ENCODE measurements at places on chromosomes 3 and 15.

- no peak for DNase-seq
These were observed 126.0 kb upstream of the LMOD3 start for GRCh38 chr3:69248436-69248835.

GRCh38 chr15:58313304-58313703 is 118.5 kb upstream of the LIPC start:
- DNase-seq = no peak

- DNase-seq = no peak
These were observed 22.2 kb downstream of the MME start for GRCh38 chr3:155102329-155102728.

DNA sequence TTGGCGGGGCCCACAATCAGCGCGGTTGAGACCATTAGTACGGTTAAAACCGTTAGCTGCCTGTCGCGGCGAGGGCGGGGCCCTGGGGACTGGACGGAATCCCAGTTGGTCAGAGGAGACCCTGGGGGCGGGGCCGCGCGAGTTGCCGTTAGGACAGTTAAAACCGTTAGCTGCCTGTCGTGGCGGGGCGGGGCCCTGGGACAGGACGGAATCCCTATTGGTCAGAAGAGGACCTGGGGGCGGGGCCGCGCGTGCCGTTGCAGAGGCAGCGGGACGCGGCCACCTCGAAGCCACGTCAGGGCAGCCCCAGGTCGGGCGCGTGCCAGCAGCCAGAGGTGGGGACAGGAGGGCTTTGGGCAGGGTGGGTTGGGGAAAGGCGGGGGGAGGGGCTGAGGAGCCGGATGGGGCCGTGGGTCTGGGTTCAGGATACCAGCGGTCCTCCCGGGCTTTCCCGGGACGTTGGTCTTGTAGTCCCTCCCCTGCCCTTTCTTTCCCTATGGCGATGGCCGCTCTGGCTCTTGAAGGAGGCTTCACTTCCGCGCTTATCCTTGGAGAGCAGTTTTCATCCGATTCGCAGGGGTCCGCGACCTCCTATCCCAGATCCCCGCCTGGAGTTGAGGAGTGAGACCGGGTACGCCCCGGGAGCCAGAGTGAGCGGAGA is 28.0 kb downstream of the KLHDC8B start:
- peak; percentile 76 for DNase-seq

DNA sequence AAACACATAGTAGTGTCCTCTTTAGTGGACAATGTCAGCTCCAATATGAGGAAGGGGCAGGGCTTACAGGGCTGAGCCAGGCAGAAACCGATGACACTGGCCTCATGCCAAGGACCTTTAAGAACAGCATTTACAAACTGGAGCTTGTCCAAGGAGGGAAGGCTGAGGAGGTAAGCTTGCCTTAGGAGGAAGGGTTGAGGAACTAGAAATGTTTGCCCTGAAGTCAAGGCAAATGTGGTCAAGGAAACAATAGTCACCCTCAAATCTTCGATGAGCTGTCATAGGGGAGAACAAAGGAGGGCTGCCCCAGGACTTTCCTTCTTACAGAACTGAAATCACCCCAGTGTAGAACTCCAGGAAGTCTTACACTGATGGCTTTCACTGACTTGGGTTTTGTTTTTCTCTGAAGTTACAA is 136.4 kb downstream of the LIPC start:
- no peak for DNase-seq

DNA sequence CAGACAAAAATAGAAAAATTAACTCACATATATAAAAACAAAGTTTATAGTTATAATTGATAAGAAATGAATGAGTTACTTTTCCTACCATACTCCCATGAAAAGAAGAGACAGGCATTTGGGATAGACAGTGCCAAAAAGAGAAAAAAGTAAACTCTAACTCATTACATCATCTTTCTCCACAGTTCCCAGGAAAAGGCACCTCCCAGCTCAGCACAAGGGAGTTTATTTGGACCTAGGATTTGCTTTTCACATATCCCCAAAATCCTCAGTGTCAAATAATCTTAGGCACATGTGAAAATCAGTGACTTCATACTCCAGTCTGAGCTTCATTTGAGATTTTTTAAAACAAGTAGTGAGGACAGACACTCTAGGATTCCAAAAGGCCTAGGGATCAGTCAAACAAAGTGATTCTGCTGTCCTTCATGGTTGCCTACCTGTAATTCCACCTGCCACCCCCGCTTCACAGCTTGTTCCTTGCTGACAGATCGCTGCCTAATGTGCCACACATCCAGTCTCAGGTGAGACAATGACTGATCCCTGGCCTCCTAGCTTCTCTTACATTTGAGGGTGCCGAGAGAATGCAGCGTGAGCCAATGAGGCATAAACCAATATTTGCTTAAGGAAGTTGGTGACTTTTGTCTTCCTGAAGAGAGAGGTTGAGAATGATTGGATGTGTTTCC is 573.7 kb downstream of the TBL1XR1 start:
- no peak for DNase-seq

DNA sequence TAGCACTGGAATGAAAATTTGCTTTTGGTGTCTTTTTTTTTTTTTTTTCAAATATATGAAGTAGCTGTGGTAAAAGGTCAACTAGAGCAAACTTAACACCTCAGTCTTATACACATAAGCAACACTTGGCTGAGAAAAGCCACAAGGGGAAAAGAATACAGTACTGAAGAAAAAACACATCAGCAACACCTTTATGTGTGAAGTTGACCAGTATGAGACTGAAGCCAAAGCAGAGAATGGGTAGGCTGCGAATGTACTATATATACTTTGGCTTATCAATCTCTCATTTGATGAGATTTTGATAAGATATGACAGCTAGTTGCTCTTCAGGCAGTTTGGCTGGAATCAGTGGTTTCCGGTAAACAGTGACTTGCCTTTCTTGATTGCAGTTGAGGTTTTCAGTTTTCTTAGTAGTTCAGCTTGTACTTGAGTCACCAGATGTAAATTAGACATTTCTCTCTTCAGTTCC is 22.0 kb upstream of the ZCWPW2 start:
- no peak for DNase-seq

- no peak for DNase-seq
These were observed 412.8 kb downstream of the DIPK2A start for GRCh38 chr3:144384241-144384979.

GRCh38 chr3:157427901-157428300 is 8.7 kb upstream of the PTX3 start:
- DNase-seq = no peak

DNA sequence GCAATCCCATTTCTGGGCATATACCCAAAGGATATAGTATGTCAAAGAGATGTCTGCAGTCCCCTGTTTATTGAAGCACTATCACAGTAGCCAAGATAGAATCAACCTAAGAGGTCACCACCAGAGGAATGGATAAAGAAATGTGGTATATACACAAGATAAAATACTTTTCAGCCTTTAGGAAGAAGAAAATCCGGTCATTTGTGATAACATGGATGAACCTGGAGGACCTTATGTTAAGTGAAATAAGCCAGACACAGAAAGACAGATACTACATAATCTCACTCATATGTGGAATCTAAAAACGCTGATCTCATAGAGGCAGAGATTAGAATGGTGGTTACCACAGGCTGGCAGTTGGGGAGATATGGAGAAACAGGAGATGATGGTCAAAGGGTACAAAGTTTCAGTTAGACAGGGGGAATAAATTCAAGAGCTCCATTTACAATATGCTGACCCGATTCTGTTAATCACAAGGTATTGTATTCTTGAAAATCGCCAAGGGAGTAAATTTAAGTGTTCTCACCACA is 195.8 kb downstream of the MTHFS start:
- DNase-seq = no peak

GRCh38 chr3:129611812-129612533 is 5.5 kb upstream of the PLXND1 start:
- DNase-seq = no peak

DNA sequence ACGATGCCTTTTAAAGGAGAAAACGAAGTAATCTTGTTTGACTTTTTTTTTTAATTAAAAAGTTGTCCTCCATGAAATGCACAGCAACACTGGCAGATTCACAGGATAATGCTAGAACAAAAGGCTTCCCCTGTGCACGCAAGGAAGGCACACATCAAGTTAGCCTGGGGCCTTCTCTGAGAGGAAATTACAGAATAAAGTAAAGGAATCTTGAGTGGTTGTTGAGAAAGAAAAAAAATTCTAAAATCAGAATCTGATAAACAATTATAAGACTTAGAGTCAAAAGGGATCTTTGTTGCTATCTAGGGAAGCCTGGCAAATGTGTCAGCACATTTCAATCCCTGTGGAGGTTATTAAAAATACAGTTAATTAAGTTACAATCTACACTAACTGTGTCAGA is 946.0 kb downstream of the IGSF11 start:
- DNase-seq = no peak

GRCh38 chr15:35288580-35288979 is 203.5 kb upstream of the NANOGP8 start:
- no peak for DNase-seq

DNA sequence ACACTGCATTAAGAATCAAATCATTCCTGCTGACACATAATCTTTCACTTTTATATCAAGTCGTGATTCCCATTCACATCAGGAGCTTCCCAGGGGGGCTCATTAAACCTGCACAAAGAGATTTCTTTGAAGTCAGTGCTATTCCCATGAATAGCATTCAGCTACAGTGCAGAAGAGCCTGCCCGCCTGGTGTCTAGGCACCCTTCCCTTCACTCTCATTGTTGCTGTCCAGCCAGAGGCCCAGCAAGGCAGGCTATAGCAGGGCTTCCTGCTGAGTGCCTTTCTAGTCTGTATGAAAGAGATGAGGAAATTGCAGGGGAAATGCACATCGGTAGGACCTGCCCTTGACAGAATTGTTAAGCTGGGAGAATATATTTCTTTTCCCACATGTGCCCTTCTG is 4.5 kb upstream of the GJD2 start:
- DNase-seq = no peak

- DNase-seq = peak; percentile 48
These were observed 37.9 kb downstream of the RPL39L start for GRCh38 chr3:187101184-187102072.

GRCh38 chr15:39106950-39107349 is 473.9 kb upstream of the THBS1 start:
- no peak for DNase-seq

- DNase-seq = no peak
These were observed 44.6 kb upstream of the SMAD6 start for GRCh38 chr15:66657185-66658020.

GRCh38 chr3:44865272-44866035 is 3.7 kb downstream of the TMEM42 start:
- DNase-seq = peak; percentile 45

DNA sequence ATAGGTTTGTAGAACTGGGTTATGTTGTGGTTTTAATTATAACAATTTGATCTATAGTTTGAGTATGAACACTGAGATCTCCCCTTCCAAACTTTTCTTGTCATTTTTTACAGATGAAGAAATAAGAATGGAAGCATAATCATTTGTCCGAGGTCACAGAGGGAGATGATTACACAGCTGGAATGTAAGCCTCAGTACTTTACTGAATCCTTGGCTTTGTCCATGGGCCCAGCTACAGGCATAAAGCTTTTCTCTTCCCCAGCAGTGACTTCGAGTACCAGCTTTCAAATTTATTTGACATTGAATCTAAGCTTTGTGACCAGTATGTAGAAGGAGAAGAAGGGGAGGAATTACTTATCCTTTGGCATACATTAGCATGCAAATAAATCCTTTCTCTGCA is 80.9 kb upstream of the DCBLD2 start:
- DNase-seq = no peak

GRCh38 chr3:110783541-110783940 is 288.1 kb upstream of the NECTIN3 start:
- DNase-seq = no peak

GRCh38 chr15:70432924-70433495 is 330.3 kb downstream of the UACA start:
- peak; percentile 18 for DNase-seq

GRCh38 chr3:36364260-36364659 is 16.0 kb upstream of the STAC start:
- DNase-seq = no peak

GRCh38 chr15:91956026-91956723 is 102.7 kb downstream of the SLCO3A1 start:
- DNase-seq = no peak

- no peak for DNase-seq
These were observed 31.8 kb upstream of the SEC22A start for GRCh38 chr3:123169930-123170329.

DNA sequence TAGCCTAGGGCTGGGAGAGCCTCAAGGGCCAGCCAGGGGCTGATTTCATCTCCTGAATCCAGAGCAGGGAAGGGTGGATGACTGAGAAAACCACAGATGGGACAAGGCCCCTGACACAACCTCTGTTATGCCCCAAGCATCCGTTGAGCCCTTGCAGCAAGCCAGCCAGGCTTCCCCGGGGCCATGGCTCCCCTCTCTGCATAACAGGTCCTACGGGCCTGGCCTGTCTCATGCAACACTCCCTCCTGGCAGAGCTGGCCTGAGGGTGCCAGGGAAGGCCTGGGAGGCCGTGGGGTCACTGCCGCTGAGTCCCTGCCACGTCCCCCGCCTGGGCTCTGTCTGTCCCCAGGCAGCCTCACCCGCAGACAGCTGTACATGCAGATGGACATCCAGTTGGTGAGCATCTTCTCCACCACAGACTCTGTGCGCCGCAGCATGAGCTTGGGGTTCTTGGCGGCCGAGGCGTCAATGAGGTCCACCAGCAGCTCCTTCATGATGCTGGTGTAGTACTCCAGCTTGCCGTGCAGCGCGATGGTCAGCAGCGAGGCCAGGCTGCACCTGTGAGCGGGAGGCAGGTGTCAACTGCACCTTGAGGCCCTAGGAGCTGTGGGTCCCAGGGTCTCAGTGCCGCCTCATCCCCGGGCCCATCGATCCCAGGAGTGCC is 22.1 kb downstream of the H1-8 start:
- no peak for DNase-seq

GRCh38 chr15:63974021-63974420 is 72.3 kb downstream of the DAPK2 start:
- DNase-seq = peak; percentile 26

DNA sequence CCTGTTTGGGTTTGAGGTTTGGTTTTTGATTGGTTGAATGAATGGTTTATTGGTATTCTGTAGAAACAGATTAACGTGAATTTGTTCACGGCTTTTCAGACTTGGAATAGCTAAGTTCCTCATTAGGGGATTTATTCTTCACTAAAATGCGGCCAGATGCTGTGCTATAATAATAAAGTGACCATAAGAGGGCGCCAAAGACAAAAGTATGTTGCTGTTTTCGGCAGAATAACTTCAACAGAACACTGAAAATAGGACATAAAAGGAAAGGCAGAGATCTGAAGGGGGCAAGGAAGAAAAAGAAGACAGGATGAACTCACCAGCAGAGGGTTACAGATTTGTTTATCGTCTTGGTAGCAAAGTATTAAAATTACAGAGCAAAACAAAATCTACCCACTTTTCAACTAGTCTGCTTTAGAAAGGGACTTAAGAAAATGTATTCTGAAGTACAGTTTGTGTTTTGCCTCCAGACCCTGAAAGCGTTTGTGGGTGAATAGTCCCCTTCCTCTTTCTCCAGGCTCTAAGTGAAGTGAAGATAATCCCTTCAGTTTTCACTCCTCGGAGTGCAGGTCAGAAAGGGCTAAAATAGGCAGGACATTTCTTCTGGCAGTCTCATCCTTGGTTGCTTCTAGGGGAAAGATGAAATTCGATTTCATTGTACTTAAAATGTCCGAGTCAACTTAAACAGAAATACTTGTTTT is 147.6 kb downstream of the IL20RB start:
- DNase-seq = no peak

GRCh38 chr3:111592936-111593335 is 2.2 kb downstream of the ZBED2 start:
- DNase-seq = no peak

GRCh38 chr3:62011666-62012065 is 361.7 kb downstream of the FEZF2 start:
- DNase-seq = no peak
